MCF 10A (cell line): ENCODE measurements at places on chromosomes 11 and 22. TPM values are rescaled to one million over a fixed set of nuclear protein-coding genes. Genes with fewer than 3 reads are reported as not detected.

The NAALAD2 gene
- total RNA-seq: not detected in 2 replicates

The UPK3A gene
- not detected in 2 replicates for total RNA-seq

The GP1BB gene
- 0.37 and 0.83 TPM in 2 replicates for total RNA-seq

The CEND1 gene
- not detected in 2 replicates for total RNA-seq

The MUC5B gene
- total RNA-seq: not detected in 2 replicates

The OR4C46 gene
- total RNA-seq: not detected in 2 replicates

The DDB1 gene
- 172 and 188 TPM in 2 replicates for total RNA-seq

The KCTD14 gene
- 1.5 and 2.2 TPM in 2 replicates for total RNA-seq

The BDNF gene
- 2.8 and 6.3 TPM in 2 replicates for total RNA-seq

The VWCE gene
- total RNA-seq: 0.54 and 1.1 TPM in 2 replicates

The SMTNL1 gene
- not detected in 2 replicates for total RNA-seq

- H3K36me3 ChIP-seq: no peaks in the 10 kb centered on the region
- H3K4me1 ChIP-seq: no peaks in the 10 kb centered on the region
- DNase-seq: no peak
- no peak overlapping the region for H3K27ac ChIP-seq
Measured at GRCh38 chr11:70549796-70550195, 151.5 kb downstream of the CTTN start.

DNA sequence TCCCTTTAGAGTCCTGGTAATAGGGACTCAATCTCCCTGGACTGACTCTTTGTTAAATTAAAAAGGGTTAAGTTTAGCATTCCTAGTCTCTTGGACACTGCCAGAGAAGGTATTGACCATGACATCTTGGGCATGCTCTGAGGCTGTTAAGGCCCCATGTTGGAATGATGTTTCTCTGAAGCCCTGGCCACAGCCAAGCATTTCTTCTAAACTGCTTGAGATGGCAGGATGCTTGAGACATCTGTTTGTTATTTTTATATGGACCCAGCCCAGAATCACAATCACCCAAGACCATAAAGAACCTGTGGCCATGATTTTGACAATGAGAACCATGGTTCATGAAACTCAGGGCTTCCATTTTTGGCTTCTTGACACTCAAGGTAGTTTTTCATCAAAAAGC is 5.5 kb upstream of the ANKK1 start:
- no peak for DNase-seq
- no peak overlapping the region for H3K27ac ChIP-seq
- no peaks in the 10 kb centered on the region for H3K27me3 ChIP-seq

GRCh38 chr11:2298795-2299761 is 2.6 kb downstream of the C11orf21 start:
- no peaks in the 10 kb centered on the region for H3K27me3 ChIP-seq
- H3K4me1 ChIP-seq: no peaks in the 10 kb centered on the region

- H3K36me3 ChIP-seq: no peaks in the 10 kb centered on the region
- no peak overlapping the region for H3K27ac ChIP-seq
- H3K4me3 ChIP-seq: no peak overlapping the region
Measured at GRCh38 chr11:70220136-70220535, 17.0 kb downstream of the FADD start.

GRCh38 chr22:49600468-49600867 is 227.2 kb downstream of the BRD1 start:
- no peaks in the 10 kb centered on the region for H3K36me3 ChIP-seq
- no peak overlapping the region for H3K27ac ChIP-seq
- H3K4me1 ChIP-seq: no peaks in the 10 kb centered on the region
- H3K4me3 ChIP-seq: no peak overlapping the region
- H3K27me3 ChIP-seq: no peaks in the 10 kb centered on the region
- no peak for DNase-seq

DNA sequence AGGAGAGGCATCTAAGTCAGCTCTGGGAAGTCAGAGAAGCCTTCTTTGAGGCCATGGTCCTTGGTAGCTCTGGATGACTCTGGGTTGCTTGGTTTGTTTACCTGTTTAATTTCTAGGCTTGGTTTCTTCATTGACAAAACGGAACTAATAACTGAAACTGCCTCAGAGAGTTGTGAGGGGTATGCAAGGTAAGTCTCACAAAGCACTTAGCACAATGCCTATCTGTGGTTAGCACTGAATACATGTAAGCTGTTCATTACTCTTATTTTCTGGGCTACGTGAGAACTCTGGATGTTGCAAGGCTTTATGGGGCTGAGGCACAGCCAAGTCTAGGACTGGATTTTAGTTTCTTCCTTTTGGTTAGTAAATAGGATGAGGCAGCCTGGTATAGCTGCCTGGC is 225.8 kb upstream of the NCAM1 start:
- no peak for DNase-seq
- H3K36me3 ChIP-seq: no peaks in the 10 kb centered on the region
- peaks cover 35% of the 10 kb centered on the region for H3K27me3 ChIP-seq
- no peak overlapping the region for H3K27ac ChIP-seq

GRCh38 chr22:23070418-23071229 is at the start of gene GNAZ:
GNAZ (plus strand) TSS chr22:23070519; CDS start chr22:23095696, 25,177 bp downstream.
- peak within 1 kb of the TSS; percentile 70 for H3K4me3 ChIP-seq
- H3K36me3 ChIP-seq: no peaks in the 10 kb centered on the region
- H3K4me1 ChIP-seq: no peaks in the 10 kb centered on the region
- no peak for DNase-seq

- H3K27me3 ChIP-seq: peaks cover 70% of the 10 kb centered on the region
- no peaks in the 10 kb centered on the region for H3K36me3 ChIP-seq
- no peaks in the 10 kb centered on the region for H3K4me1 ChIP-seq
- no peak overlapping the region for H3K27ac ChIP-seq
- DNase-seq: no peak
Measured at GRCh38 chr11:83835423-83835822, 549.3 kb upstream of the CCDC90B start.

DNA sequence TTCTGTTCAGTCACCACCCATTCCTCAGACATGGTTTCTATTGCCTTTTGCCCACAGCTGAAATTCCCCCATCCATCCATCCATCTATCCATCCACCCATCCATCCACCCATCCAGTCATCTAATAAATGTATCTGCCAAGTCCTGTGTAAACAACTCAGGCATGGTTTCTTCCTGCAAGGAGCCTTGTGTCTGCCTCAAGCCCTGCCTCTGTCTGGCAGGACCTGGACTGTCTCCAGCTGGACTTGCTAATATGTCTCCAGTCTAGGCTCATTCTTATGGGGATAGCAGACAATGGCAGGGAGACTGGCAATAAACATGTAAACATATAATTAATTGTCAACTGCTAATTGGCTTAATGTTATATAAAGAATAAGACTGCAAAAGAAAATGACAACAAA is 64.7 kb upstream of the AMPD3 start:
- peaks cover 20% of the 10 kb centered on the region for H3K27me3 ChIP-seq
- H3K27ac ChIP-seq: no peak overlapping the region
- DNase-seq: no peak
- H3K4me1 ChIP-seq: no peaks in the 10 kb centered on the region

DNA sequence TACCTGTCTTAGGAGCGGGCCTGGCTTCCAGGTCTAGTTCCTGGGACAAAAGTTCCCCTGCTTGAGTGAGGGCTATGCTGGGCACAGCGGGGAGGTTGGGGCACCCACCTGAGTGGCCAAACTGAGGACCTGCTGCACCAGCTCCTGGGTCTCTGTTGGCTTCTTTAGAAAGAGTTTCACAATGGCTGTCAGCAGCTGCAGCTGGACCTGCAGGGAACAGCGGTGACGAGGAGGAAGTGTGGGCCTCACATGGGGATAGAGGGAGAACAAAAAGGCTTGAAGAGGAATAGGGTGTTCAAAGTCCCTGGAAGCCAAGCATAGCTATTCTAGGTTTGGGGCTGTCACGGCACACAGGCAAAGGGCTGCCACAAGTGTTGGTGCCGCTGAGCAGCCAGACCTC is 26.7 kb upstream of the RASL10A start:
- no peak overlapping the region for H3K4me3 ChIP-seq
- no peak for DNase-seq
- H3K36me3 ChIP-seq: peaks cover 61% of the 10 kb centered on the region
- H3K27ac ChIP-seq: no peak overlapping the region

DNA sequence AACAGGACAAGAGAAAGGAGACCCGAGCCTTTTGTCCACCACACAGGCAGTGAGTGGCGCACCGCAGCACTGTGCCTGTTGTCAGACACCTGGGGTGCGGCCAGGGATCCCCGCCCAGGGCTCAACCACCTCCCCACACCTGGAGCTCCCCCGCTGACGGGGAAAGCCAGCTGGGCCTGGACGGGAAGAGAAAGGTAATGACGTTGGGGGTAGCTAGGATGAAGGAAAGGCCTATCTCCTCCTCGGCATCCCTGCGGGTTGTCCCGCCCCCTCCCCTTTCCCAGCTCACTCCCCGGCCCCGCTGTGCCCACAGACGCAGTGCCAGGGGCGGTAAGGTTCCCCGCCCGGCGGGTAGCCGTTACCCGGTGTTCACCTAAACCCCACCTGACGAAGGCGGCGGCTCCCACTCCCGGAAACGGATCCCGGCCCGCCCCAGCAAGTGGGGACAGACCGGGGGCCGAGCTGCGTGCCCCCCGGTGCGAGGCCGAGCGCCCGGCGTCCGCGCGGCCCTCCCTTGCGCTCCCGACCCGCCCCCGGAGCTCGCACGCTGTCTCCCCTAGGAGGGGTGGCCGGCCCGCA is 495 bp downstream of the HYOU1 start:
- H3K27me3 ChIP-seq: no peaks in the 10 kb centered on the region
- peak overlapping the region; percentile 98 for H3K27ac ChIP-seq
- peak; percentile 29 for DNase-seq
- peak overlapping the region; percentile 96 for H3K4me3 ChIP-seq

- peaks cover 81% of the 10 kb centered on the region for H3K4me1 ChIP-seq
- no peaks in the 10 kb centered on the region for H3K27me3 ChIP-seq
- peaks cover 100% of the 10 kb centered on the region for H3K36me3 ChIP-seq
- peak overlapping the region; percentile 54 for H3K4me3 ChIP-seq
- no peak for DNase-seq
- no peak overlapping the region for H3K27ac ChIP-seq
Measured at GRCh38 chr11:114075891-114076441, 16.5 kb downstream of the ZBTB16 start.

DNA sequence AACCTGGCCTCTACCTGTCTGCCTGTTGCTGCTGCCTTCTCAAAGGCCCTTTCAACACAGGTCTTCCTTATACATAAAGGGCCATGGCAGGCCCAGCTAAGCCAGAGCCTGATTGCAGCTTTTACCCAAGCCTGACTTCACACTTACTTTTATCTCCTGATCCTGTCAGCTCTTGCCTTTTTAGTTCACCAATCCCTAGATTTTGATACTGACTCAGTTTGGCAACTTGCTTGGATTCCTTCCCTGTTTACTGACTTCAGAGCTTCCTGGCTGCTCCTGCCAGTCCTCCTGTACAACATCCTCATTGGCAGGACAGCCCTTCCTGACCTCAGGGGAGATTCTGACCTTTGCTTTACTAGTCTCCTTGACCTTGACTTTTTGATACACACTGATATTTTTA is 195.2 kb downstream of the NELL1 start:
- H3K27me3 ChIP-seq: no peaks in the 10 kb centered on the region
- no peak overlapping the region for H3K4me3 ChIP-seq
- H3K36me3 ChIP-seq: no peaks in the 10 kb centered on the region
- H3K27ac ChIP-seq: no peak overlapping the region
- H3K4me1 ChIP-seq: no peaks in the 10 kb centered on the region

DNA sequence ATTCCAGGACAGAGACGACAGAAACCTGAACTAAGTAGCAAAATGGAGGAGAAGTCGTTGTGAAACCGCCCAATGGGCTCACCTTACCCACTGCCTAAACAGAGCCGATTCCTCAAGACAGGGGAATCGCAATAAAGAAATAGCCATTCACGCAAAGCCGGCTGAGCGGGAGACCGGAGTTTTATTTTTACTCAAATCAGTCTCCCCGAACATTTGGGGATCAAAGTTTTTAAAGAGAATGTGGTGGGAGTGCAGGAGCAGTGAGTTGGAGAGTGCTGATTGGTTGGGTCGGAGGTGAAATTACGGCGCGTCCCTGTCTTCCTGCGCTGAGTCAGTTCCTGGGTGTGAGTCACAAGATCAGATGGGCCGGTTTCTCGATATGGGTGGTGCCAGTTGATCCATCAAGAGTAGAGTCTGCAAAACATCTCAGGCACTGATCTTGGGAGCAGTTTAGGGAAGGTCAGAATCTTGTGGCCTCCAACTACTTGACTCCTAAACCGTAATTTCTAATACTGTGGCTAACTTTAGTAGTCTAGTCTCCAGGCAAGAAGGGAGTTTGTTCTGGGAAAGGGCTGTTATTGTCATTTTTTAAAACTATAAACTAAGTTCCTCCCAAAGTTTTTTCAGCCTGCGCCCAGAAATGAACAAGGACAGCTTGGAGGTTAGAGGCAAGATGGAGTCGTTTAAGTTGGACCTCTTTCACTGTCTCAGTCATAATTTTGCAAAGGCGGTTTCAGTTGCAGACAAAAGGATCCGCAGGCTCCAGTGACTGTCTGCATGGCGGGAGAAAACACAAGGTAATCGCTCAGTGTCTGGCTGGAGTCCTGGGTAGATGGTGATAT is 34.1 kb downstream of the OR4D9 start:
- peak; percentile 93 for DNase-seq
- peak overlapping the region; percentile 86 for H3K27ac ChIP-seq
- peaks cover 2% of the 10 kb centered on the region for H3K36me3 ChIP-seq
- H3K4me3 ChIP-seq: no peak overlapping the region

DNA sequence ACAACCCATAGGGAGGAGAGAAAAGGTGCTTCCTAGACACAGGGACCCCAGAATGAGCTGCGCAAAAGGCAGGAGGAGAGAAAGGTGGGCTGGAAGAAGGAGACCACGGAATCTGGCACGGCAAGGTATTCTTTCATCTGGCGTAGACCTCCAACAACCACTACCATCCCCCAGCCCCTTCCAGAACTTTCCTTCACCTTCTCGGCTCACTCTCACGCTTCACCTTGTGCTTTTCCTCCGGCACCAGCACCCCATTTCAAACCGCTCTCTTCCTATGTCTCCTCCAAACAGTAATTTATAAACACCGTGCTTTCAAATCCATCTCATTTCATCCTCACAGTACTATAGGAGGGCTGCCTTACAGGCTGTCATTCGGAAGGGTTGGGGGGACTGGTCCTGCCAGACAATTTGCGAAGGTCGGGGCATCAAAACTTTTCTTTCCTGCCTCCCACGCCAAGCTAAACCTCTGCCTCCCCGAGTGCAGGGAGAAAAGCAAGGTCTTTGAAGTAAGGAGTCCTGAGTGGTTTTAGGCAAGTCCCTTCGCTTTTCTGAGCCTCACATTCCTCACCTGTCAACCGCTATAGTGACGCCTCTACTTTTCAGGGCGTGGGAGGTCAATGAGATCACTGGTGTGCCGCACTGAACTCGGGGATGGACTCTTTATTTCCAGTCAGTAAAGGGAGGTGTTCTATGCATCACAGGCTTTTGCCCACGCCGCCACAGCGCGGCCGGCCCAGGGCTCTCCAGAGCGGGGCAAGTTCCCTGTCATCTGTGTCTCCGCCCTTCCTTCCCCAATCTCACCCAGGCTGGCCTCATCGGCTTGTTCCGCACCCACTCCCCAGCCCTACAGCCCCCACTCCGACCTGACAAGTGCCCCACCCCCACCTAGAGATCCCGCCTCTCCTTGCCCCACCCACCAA is 800 bp downstream of the KCTD21 start:
- H3K4me1 ChIP-seq: peaks cover 41% of the 10 kb centered on the region
- peak overlapping the region; percentile 100 for H3K4me3 ChIP-seq
- H3K36me3 ChIP-seq: peaks cover 13% of the 10 kb centered on the region
- H3K27ac ChIP-seq: peak overlapping the region; percentile 99
- no peak for DNase-seq

GRCh38 chr11:70731271-70732022 is 333.1 kb downstream of the CTTN start:
- H3K27ac ChIP-seq: no peak overlapping the region
- H3K27me3 ChIP-seq: no peaks in the 10 kb centered on the region
- no peak overlapping the region for H3K4me3 ChIP-seq
- H3K4me1 ChIP-seq: no peaks in the 10 kb centered on the region

GRCh38 chr11:112281726-112282125 is 21.1 kb upstream of the PLET1 start:
- peaks cover 11% of the 10 kb centered on the region for H3K27me3 ChIP-seq
